COLO829 (cell line): ENCODE measurements at places on chromosomes 6 and 20.
A peak's percentile ranks its signal among the peaks of the same experiment; 100 is the strongest.

DNA sequence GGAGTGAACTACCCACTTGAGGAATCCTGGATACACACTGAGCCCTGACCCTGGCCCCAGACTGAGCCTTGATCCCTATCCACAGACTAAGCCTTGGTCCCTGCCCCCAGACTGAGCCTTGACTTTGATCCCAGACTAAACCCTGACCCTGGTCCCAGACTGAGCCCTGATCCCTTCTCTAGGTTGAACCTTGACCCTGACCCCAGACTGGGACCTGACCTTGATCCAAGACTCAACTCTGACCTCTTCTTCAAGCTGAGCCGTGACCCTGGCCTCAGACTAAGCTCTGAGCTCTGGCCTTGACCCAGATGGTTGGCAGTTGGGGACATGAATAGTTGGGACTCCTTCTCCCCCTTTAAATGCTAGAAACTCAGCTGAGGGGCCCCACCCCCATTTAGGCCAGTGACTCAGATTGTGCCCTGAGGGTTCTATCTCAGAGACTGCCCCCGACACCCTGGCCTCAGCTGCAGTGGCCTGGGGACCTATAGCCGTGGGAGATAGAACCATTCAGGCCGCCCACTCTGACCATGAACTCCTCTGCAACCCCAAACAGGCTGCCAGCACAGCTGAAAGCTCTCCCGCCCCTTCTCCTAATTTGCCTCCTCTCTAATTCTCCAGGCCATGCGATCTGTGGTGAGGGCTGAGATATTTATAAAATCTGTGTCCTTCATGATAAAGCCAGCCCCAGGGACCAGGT is 84.7 kb downstream of the DLGAP4 start:
- DNase-seq: no peak

DNA sequence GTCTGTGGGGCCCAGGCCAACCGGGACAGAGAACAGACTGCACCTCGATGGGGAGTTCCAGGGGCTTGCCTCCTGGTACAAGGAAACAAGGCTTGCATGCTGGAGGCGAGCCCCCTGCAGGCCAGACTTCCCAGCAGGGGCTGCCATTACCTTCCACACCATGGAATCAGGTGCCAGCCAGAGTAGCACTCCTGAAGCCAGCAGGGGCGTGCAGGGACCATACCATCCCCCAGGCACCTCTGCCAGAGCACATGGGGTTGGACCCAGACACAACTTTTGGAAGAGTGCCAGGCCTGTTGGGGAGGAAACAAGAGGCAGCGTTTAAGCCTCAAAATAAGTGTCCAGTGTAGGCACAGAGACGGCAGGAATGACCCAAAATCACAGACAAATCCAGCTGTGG is 6.5 kb downstream of the DDO start:
- no peak for DNase-seq

- no peak for DNase-seq
Observed at GRCh38 chr6:55759536-55759935, 115.9 kb downstream of the BMP5 start.

- no peak for DNase-seq
Observed at GRCh38 chr20:1094751-1095150, 23.7 kb upstream of the PSMF1 start.

- no peak for DNase-seq
Observed at GRCh38 chr6:92888316-92888715, 531.0 kb downstream of the EPHA7 start.

DNA sequence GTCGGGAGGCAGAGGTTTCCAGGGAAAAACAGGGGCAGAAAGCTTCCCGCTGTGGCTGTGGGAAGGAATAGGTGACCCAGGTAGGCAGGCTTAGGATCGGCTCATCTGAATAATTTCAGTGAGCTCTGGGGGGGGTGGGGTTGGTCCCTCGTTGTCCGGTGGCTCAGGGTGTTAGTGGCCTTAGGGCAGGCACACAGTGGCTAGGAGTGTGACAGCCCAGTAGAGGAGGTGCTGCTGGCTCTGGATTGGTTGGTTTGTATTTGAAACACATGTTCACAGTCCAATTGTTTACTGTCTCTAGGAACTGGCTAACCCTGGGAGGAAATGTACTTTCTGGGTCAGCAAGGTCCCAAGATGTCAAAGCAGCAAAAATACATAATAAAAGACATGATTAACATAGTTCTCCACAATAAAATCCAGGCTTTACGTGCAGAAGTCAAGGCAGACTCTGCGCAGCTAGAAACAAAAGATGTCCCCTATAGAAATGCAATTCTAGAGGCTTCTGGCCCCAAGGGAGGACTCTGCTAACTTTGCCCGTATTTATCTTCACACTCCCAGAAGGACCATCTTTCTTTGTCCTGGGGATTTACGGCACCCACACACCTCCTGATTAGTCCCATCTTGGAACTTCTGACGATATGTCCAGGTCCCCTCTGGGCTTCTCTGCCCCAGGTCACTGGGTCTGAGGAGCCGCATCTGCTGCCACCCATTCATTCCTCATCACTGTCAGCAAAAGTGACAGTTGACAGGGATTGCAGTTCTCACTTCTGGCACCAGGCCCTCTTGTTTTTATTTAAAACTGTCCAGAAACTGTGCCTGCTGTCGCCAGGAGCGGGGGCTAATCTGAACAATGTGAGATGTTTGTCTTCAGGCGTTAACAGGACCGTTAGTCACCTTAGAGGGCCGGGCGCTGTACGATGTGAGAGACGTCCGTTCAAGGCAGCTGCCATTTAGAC is 18.7 kb downstream of the MOCS3 start:
- DNase-seq: no peak

DNA sequence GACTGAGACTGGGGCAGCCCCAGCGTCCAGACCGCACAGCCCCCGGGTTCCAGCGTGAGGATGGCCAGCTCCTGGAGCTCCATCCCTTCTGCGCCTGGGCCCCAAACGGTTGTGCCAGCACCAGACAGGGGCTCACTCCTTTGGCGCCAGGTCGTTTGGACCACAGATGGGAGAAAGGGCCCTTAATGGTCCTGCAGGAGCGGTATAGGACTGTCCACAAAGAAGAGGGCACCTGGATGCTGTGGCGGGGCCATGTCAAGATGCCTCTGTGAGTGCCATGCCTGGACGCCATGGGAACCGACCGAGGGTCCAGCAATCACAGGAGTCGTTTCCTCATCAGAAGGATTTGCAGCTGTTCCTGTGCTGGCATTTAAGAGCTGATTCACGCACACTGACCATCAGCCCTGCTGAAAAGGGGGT is 82.7 kb downstream of the DLL1 start:
- no peak for DNase-seq

DNA sequence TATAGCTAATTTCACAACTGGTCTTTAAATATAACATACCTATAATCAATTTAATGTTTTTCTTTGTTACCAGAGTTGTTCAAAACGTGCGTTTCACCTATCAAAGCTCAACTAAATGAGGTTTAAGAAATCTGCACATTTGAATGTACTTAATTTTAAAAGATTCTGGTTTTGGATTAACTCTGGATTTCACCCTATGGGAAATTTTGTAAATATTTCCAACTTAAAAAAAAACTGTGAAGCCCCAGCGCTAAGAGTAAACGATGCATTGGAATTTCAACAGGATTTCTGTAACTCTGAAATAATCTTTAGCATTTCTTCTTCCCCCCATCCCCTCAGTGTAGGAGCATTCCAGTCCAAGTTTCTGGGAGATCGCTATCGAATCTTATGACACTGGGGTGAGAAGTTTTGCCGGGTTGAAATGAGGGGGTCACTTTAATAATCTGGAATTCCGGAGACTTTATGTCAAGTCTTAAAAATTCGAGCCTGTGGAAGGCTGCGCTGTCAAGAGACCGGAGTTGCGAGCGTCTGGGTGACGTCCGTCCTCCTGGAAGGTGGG is 643 bp upstream of the MAP3K4 start:
- no peak for DNase-seq

- DNase-seq: peak; percentile 77
Observed at GRCh38 chr6:134288538-134289203, 29.2 kb downstream of the SGK1 start.

- DNase-seq: no peak
Observed at GRCh38 chr6:157164972-157165371, 158.3 kb downstream of the TMEM242 start.

- no peak for DNase-seq
Observed at GRCh38 chr6:99333068-99333467, 16.4 kb downstream of the FAXC start.

DNA sequence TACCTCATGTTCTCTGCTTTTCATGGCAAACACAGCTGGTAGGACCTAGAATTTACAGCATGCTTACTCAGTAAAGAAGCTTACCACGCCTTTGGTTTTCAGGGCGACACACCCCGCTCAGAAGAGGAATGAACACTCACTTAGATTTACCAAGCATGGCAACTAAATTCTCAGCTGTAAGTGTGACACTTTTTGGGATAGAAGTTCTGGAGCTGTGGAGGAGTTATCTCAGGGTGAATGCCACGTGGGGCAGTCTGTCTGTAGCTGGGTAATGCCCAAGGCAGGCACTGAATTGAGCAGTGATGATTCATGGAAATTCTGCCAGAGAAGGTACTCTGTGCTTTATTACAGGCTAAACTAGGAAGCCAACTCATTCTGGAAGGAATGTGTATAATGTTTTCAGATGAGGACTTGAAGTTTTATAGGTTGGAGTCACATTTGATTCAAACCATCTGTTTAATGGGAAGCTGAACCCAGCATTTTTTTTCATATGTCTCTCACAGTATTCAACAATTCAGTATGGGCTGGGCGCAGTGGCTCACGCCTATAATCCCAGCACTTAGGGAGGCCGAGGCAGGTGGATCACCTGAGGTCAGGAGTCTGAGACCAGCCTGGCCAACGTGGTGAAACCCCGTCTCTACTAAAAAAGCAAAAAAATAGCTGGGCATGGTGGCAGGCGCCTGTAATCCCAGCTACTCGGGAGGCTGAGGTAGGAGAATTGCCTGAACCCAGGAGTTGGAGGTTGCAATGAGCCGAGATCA is 3.5 kb upstream of the PRIM2 start:
- peak; percentile 82 for DNase-seq

DNA sequence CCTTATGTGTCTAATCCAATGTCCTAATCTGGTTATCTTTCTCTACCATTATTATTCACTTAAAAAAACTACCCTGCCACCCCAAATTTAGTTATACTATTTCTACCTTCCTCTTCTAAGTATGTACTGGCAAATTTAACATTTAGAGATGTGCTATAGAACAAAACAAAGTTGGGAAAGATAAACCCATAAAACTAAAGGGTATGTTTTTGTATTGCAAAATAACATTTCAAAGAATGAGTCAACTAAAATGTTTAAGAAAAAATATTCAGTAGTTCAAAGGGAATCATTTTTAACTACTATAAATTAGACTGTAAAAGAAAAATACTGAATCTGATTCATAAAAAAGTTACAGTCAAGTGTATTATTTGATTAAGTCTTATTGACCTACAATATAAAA is 103.0 kb downstream of the LMBRD1 start:
- DNase-seq: no peak

DNA sequence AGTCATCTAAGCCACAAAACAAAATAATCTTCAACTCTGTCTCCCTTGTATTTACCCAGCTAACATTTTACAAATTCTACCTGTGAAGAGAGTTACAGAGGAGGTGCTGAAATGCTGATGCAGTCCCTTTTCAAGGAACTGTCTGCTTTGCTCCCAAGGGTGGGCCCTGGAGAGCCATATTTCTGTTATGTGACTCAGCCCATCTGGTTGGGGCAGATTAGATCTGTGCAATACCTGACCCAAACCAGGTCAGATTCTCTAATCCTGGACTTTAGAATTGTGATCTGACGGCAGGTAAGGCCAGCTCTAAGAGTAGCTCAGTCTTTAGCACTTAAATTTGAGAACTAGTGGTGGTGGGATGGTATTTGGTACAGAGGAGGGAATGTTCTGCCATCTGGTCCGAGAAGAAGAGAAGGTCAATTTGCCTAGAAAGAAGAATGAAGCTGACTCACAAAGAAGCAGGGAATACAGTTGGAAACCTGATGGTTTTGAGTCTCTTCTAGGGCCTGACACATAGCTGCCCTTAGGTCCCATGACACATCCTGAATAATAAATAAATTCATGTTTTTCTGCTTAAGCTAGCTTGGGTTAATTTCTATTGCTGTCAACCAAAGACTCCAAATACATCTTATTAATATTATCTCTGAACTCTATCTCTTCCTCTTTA is 8.1 kb downstream of the ZNF311 start:
- no peak for DNase-seq

- DNase-seq: no peak
Observed at GRCh38 chr6:75525682-75526081, 32.1 kb upstream of the FILIP1 start.

GRCh38 chr20:59017493-59018231 is 1.6 kb upstream of the TUBB1 start:
- no peak for DNase-seq

- DNase-seq: no peak
Observed at GRCh38 chr6:97656706-97657350, 373.8 kb upstream of the MMS22L start.

DNA sequence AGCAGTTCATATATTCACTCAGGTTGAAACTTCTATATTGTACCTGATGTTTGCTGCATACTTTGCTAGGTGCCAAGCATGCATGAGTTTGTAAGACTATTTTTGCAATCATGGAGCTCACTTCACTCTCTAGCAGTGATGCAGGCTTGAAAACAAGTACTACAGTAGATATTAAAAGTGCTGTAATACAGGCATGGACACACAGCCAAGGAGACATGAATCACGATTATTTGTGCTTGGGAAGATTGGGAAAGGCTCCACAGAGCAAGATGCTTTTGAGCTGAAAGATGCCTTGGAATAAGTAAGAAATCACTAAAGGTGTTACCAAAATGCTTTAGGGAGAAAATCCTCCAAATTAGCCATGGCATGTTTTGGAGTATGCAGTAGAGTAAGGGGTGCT is 427.4 kb downstream of the UTRN start:
- DNase-seq: no peak

- no peak for DNase-seq
Observed at GRCh38 chr6:150245148-150245935, 102.5 kb downstream of the PPP1R14C start.

DNA sequence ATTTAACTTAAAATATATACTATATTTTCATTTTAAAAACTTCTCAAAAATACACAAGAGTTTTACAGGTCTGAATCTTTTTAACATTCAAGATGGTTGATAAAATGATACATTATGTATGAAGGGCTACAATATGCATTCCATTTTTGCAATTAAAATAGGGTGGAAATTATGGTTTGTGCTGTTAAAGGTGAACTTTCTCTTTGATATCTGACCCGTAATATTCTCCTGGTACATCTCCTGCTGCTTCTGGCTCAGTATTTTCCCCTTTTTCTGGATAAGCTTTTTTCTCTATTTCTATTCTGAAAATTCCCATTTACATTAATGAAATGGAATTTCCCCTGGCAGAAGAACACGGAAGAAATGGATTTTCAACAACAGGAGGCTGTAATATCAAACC is 27.4 kb upstream of the LCA5 start:
- DNase-seq: no peak

- DNase-seq: no peak
Observed at GRCh38 chr6:133992992-133993680, 40.1 kb downstream of the TBPL1 start.
